CD8-positive, alpha-beta memory T cell (primary cell): ENCODE measurements at places on chromosomes 6 and 20.

- no peak for DNase-seq
These were observed 47.7 kb downstream of the ADAT2 start for GRCh38 chr6:143402721-143403336.

DNA sequence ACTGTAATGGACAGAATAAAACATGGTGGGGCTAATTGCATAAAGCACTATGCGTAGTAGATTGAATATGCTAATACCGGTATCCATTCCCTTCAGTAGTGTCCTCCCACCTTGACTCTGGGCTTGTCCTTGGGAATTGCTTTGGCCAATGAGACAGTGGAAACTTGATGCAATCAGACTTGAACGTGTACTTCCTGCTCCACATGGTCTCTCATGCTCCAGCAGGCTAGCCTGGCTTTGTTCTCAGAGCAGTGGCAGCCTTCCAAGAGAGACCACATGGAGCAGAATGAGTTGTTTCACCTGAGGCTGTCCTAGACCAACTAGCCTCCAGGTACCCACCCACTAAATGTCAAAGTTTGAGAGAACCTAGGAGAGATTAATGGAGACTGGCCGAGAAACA lies 37.0 kb upstream of the BTBD3 start:
- DNase-seq, result no peak

DNA sequence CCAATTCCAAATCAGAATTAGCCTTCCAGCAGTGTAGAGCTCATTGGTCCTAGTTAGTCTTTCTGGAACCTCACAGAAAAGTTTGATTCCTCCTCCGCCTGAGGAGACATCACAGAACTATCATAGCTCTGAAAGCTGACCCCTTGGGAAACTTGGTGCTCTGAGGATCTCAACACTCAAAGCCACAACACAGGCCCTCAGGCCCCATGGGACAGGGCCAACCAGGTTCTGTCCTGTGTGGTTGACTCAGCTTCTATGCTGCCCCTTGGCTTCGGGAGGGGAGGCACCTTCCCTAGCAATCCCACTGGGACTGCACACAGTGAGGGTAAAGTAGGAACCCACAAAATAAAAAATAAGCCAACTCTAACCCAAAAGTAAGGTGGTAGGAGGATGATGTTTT lies 237.5 kb upstream of the ECI2 start:
- DNase-seq, result no peak

DNA sequence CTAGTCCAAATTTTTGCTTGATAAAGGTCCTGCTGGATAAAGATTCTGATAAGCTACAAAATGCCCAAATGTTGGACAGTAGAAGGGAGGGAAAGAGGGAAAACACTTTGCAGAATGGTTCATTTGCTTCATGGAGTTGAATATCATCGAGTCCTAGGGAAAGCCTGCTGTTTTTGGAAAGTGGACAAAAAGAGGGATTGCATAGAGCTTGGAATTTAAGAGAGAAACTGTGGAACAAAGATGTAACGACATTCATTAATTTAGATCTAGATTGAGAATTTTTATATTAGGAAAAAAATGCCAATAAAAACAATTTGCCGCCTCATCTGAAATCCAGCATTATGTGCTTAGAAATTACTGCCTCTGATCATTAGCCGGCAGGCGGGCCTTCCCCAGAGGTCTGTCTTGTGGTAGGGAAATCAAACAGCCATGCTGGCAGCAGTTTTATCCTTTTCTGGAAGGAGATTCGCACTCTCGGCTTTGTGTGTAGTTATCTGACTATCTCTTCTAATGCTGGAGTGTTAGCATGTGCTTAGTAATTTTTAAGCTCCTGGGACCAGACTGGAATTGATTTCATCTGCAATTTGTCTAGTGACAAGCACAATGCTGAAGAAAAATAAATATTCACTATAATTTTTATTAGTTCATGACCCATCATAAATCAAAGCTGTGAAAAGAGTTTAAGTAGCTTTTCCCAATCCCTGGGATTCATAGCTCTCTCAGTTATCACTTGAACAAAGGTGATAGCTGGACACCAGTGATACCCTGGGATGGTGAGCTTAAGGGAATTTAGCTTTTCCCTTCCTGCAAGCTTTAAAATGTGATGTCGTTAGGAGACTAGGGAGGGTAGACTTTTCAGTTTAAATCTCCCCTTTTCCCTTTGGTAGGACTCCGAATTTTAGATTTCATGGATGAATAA lies 329.5 kb downstream of the PRL start:
- DNase-seq, result no peak

GRCh38 chr6:134863763-134864510 lies 86.0 kb downstream of the ALDH8A1 start:
- DNase-seq, result no peak
